ENCODE measurements at places on chromosomes 3 and 15.

GRCh38 chr3:158794936-158795518 lies 6.8 kb upstream of the MFSD1 start:
- ATAC-seq: no peak

- no peak for ATAC-seq
These were observed 67.5 kb downstream of the MME start for GRCh38 chr3:155147588-155147987.

- no peak for ATAC-seq
These were observed 126.5 kb upstream of the DLG1 start for GRCh38 chr3:197424674-197425484.

GRCh38 chr3:102105193-102105592 lies 255.9 kb downstream of the NFKBIZ start:
- ATAC-seq: no peak

DNA sequence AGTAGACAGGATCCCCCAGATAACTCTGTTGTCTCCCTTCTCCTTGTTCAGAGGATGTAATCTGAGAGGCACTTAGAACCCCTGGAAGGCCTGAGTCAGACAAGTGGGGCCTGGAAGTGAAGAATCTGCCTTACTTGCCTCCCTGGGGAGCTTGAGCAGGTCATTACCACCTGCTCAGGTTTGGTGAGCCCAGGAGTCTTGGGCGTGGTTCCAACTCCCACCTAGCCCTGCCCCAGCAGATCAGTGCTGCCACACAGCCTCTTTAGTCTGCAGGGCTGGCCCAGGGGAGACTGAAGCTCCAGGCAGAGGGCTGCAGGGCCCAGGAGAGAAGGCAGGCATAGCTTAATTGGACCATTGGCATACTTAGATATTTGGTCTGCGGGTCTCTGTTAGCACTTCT lies 230.0 kb downstream of the ERC2 start:
- ATAC-seq: peak; percentile 43

DNA sequence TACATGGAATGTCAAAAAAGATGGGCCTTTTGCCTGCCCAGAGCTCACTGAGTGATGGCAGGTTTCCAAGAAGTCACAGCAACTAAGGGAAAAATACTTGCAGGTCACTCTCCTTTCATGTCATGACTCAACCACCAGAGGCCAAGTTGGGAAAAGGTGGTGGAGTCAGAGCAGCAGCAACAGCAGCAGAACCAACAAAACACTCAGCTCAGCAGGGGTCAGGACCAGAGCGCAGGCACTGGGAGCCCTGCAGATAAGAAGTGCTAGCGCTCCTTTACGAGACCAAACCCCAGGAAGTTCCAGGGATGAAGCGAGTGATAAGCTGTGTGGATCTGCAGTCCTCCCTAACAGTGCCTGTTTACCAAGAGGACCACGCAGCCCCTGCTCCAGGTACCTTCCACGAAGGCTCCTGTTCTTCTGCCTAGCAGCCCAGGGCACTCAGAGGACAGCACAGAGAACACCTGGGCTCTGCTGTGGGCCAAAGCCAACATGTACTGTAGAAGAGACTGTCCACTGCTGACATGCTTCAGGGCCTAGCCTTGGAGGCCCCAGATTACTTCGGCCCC lies 26.0 kb downstream of the POC1A start:
- ATAC-seq: no peak

GRCh38 chr3:69485489-69485888 lies 99.6 kb upstream of the FRMD4B start:
- ATAC-seq: no peak

- no peak for ATAC-seq
These were observed 3.2 kb downstream of the PTPRG start for GRCh38 chr3:61564395-61565059.

GRCh38 chr15:96201696-96202095 lies 128.8 kb upstream of the NR2F2 start:
- no peak for ATAC-seq

DNA sequence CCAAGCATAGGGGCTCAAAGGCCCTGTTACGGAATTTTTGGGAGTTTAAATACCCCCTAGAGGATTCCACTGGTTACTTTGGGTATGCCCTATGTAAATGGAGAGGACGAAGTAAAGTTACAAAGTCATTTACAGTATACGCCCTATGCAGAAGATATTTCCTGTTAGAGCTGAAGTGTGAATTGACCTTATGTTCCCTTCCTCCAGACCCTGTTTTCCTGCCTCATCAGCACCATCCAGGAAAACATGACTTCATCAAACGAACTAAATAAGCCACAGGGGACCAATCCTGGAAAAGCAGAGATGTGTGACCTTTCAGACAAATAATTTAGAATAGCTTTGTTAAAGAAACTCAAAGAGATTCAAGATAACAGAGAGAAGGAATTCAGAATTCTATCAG lies 177.4 kb downstream of the SQOR start:
- no peak for ATAC-seq

DNA sequence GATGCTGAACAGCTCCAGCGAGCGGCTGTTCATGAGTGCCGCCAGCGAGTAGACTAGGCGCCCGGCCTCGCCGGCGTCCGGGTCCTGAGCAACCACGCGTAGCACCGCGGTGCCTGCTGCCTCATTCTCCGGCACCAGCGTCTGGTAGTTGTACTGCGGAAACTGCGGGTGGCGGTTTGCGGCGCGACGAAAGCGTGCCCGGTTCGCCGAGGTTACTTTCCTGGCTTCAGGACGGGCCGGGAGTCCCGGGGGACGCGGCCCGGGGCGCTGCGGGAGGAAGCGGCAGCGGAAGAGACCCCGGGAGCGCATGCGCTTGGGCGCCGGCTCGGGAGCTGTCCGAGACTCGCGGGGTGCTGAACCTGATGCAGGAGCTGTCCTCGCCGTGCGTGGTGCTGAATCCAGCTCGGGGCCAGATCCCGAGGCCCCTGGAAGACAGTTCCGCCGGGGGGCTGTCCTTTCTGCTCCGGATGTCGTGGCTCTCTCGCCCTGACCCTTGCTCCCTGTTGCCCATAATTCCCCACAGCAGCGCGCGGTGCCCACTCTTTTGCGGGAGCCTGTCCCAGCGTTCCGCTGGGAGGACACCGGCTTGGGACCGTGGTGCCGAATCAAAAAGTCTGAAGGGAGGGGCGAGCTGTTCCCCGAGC lies 1.1 kb downstream of the CELSR3 start:
- ATAC-seq: no peak

DNA sequence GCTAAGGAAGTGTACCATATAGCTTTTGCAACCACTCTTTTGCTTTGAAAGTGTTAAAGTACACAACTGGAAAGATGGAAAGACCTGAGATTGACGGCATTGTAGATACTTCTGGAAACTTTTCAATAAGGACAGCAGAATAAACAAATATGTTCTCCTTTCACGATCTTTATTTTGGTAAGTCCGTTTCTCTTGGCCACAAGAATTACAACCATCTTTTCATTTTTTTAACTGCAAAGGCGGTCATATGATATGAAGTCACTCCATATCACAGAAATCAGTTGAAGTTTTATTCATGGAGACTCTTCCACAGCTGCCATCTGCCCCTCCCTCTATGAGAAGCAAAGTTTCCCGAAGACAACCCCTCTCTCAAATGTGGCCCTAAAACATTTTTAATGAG lies 303.4 kb upstream of the ICE2 start:
- no peak for ATAC-seq

DNA sequence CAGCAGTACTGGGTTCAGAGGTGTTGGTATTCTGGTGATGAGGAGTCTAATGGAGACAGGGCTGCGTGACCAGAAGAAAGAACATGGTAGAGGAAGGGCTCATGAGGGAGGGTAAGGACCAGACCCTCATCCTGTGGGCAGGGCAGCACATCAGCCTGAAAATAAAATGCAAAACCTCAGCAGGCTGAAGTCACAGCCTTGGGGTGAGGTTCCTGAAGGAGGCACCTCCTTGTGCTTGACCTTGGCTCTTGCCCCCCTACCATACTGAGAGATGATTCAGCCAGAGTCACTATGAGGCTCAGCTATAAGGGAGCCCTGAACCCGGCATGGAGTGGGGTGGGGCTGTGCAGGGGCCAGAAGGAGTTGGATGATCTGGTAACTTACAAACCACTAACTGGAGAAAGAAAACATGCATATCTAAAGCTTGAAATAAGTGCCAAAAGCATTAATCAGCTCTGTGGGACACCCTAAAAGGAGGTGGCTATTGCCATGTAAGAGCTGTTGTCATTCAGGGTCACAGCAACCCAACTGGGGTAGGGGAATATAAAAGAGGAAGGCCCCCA lies 60.2 kb downstream of the CORO2B start:
- ATAC-seq: no peak

- no peak for ATAC-seq
These were observed 34.4 kb downstream of the PAQR9 start for GRCh38 chr3:142929109-142929508.

DNA sequence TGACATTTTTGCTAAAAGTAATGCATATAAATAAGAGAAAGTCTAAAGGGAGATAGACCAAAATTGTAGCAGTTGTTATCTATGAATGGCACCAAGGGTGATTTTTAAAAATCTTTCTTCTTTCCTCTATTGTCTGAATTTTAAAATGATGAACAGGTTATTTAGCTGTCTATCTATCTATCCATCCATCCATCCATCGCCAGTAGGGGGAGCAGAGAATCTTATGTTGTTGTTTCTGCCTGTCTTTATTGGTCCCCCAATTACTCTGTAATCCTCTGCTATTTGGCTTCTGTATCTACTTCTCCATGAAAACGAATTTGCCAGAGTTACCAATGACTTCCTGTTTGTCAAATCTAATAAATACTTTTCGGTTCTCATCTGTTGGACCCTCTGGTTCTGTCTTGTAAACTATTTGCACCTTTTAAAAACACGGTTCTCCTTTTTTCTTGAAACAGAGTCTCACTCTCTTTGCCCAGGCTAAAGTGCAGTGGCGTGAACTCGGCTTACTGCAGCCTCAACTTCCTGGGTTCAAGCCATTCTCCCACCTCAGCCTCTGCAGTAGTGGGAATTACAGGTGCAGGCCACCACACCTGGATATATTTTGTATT lies 86.0 kb downstream of the ECT2 start:
- peak; percentile 54 for ATAC-seq

GRCh38 chr15:83208367-83208661 lies 691 bp upstream of the HDGFL3 start:
- no peak for ATAC-seq

GRCh38 chr15:81886080-81886479 lies 159.7 kb downstream of the MEX3B start:
- ATAC-seq: no peak

DNA sequence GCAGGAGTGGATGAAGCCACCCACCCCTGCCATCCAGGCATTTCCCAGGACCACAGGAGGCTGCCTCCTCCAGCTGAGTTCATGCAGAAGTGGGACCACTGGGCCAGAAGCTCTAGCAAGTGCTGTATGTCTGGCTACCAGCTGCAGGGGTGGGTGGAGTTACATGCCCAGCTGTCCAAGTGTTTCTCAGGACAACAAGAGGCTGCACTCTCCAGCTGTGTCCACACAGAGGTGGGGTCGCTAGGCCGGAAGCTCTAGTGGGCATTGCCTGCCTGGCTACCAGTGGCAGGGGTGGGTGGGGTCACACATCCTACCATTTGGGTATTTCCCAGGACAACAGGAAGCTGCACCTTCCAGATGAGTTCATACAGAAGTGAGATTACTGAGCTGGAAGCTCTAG lies 234.0 kb upstream of the PPP2R3A start:
- ATAC-seq: peak; percentile 27

GRCh38 chr3:70387889-70388288 lies 75.5 kb upstream of the MDFIC2 start:
- no peak for ATAC-seq

- ATAC-seq: no peak
These were observed 39.6 kb upstream of the PDCD6IP start for GRCh38 chr3:33758864-33759263.

DNA sequence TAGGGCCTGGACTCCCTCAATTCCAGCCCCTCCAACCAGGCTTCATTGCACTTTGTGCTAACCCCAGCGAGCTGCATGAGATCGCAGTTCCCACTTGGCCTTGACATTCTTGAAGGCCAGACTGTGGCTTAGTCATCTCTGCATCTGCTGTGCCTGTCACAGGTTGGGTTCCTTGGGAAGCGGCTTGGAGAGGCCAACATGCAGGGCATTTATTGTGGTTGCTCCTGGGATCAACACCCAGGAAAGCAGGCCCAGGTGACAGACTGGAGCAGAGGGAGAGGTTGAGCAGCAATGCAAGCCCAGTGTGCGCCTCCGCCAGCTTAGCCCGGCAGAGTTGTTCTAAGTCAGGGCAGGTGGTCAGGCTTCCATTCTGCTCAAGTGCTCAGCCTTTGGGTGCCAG lies 10.5 kb downstream of the ABCF3 start:
- ATAC-seq: no peak

All from stimulated activated memory B cell treated with anti-CD40 and anti-IgM and Interleukin-4, amounts not matched to agents 10 μg/mL and 1 μg/mL and 100 μg/mL, for 72 hours (primary cell).